ENCODE measurements at places on chromosomes 7 and 10.
A peak's percentile ranks its signal among the peaks of the same experiment; 100 is the strongest.

GRCh38 chr7:106050746-106051117 lies 61.4 kb downstream of the SYPL1 start:
- DNase-seq, result peak; percentile 52

DNA sequence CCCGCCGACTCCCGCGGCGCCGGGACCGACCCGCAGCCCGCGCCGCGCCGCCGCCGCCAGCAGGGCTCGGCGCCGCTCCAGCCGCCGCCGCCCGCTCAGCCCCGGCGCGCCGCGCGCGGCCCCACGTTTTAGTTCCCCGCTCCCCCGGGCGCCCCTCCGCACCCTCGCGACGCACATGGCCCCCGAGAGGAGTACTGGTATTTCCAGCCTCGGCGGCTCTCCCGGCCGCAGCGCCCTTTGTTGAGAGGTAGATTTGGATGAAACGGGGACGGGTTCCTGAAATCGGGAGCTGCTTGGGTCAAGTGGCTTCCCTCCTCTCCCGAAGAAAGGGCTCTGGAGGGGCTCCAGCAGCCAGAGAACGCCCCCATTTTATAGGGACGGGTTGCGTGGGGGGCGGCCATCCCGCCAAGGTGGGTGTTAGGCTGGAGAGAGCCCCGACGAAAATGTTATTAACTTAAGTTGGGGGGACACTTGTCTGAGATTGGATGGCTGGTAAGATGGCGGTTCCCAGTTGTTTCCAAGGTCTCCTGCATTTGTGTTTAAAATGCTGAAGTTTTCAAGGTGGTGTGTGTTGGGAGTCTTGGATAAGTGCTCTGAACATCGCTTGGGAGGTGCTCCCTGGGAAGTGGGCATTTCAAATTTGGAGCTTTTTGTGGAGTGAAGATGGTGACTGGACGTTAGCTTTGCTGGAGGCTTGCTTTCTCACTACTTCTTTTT lies 1.2 kb downstream of the BMI1 start:
- no peak for DNase-seq

- DNase-seq, result peak; percentile 91
These were observed 219.2 kb downstream of the C7orf25 start for GRCh38 chr7:42692621-42693020.

DNA sequence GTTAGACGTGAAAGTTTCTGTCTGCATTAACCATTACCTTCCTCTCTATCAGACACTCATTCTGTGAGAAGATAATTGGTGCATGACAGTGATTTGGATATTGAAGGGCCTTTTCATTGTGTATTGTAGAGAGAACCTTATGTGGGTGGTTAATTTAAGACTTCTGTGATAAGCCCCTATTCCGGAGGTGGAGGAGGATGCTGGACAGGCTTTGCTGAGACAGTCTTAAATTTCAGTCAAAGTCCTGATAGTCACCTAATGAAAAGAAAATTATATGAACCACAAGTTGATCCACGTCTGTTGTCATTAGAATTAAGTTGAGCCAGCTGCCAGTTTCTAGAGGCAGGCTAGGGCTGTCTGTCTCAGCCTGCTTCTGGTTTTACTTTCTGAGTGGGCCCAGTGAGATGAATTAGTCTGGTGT lies 62.9 kb downstream of the CELF2 start:
- no peak for DNase-seq

DNA sequence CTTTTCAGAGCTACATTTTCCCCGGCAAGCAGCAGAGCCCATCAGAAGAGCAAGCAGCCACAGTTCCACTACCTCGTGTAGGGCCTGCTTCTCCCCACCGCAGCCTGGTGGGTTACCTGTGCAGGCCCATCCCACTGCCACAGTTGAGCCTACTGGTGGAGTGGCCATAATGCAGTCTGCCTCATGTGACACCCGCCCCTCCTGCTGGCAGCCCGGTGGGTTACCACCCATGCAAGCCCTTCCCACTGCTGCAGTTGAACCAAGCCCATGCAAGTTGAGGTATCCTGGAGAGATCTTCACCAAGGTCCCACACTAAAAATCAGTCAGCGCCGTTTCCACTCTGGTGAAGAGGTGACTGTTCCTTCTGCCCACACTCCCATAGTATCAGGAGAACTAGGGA lies 32.1 kb upstream of the CNNM1 start:
- no peak for DNase-seq

GRCh38 chr10:69328380-69328735 lies 50.1 kb downstream of the HK1 start:
- no peak for DNase-seq

GRCh38 chr10:88538048-88538447 lies 45.1 kb downstream of the RNLS start:
- DNase-seq, result peak; percentile 95

DNA sequence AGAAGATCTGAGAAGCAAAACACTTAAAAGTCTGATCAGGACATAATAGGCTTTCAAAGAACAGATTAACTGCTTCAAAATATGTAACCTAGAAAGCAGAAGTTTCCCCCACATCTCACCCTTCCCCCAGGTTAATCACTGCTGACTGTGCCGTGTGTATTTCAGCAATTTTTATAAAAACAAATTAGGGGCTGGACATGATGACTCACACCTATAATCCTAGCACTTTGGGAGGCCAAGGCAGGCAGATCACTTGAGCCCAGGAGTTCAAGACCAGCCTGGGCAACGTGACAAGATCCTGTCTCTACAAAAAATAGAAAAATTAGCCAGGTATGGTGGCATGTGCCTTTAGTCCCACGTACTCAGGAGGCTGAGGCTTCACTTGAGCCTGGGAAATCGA lies 67.6 kb upstream of the GATA3 start:
- DNase-seq, result peak; percentile 43

DNA sequence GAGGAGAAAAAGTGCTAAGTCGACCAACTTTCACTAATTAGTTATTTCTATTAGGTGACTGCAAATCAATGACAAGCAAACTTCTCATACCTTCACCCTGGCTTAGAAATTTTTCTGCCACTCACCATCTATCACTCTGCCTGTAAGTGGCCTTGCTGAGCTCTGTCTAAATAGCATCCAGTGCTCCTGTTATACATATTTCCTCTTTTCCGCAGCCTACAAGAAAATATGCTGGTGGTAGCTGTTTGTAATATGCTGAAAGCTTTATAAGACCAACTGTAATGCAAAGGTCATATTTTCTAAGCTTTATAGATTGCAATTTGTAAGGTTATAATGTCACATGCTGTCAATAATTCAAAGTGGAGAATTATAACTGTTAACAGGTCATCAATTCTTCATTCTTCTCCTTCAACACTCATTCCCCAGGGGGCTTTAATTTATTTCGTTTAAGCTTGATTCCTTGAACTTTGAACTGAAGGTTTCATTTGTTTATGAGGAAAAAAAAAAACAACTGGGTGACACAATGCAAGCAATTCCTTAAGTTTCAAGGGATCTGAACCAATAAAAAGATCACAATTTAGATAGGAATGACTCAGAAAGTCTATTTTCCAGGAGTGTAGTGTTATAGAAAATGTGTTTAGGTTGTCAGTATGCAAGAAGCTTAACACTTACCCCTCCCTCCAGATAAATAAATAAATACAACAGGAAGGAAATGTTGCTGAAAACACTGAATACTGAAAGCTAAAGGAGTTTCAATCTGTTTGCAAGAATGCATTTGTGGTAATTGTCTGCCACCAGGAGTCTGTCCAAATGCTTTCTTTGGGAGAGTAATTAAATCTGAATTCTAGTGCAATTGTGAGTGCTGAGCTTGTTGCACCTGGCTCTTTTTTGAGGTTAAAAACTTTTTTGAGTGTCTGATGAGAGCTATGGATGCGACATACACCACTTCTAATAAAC lies 183.7 kb downstream of the SORCS1 start:
- DNase-seq, result no peak

- no peak for DNase-seq
These were observed 117.5 kb upstream of the AGK start for GRCh38 chr7:141433698-141434097.

DNA sequence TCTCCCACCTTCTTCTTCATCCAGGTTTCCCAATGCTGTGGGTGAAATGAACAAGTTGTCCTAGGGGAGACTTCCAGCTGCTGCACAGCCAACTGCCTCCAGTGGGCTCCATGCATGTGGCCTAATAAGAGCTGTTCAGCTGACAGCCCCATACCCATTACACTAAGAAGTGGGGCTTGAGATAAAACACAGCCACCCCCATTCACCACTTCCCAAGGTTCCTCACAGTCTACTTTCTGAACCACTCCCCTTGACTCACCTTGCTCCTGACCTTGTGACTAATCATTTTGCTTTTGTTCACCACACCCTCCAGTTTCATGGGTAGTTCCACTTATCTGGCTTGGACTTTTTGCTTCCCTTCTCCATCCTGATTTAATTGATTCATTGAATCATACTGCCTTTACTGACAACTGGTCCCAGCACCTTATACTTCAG lies 119.3 kb downstream of the CABCOCO1 start:
- DNase-seq, result no peak

- no peak for DNase-seq
These were observed 3.4 kb downstream of the BAG3 start for GRCh38 chr10:119654540-119654939.

DNA sequence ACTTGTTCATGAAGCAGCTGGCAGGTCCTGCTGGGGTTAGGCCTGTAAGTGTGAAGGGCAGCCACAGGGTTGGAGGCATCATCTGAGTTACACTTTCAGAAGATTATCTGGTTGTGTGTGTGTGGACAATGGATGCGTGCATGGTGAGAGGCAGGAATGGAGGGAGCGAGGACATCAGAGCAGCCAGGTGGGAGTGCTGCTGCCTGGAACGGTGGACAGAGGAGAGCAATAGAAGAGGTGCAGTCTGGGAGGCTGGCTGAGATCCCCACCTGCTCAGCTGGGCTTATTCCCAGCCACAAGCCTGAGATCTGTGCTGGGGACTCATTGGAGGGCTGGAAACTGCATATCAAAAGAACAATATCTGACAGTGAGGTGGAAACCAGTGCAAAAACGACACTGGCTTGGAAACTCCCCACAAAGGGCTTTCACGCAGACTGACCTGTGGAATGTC lies 17.9 kb downstream of the ZNF488 start:
- no peak for DNase-seq

DNA sequence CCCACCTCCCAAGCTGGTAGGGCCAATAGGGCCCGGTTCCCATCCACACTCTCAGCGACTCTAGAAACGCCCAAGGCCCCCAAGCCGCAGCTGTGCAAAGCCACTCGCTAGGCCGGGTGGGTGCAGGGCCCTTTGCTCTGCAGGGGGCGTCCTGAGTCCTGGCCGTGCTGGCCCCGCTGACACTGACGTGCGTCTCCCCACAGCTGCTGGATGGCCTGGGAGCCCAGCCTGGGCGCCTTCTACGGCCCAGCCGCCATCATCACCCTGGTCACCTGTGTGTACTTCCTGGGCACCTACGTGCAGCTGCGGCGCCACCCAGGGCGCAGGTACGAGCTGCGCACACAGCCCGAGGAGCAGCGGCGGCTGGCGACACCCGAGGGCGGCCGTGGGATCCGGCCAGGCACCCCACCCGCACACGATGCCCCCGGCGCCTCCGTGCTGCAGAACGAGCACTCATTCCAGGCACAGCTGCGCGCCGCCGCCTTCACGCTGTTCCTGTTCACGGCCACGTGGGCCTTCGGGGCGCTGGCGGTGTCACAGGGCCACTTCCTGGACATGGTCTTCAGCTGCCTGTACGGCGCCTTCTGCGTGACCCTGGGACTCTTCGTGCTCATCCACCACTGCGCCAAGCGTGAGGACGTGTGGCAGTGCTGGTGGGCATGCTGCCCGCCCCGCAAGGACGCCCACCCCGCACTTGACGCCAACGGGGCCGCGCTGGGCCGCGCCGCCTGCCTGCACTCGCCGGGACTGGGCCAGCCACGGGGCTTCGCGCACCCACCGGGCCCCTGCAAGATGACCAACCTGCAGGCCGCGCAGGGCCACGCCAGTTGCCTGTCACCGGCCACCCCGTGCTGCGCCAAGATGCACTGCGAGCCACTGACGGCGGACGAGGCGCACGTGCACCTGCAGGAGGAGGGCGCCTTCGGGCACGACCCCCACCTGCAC lies 31.6 kb upstream of the KNDC1 start:
- DNase-seq, result no peak

- no peak for DNase-seq
These were observed 23.0 kb downstream of the PHYH start for GRCh38 chr10:13276749-13277365.

DNA sequence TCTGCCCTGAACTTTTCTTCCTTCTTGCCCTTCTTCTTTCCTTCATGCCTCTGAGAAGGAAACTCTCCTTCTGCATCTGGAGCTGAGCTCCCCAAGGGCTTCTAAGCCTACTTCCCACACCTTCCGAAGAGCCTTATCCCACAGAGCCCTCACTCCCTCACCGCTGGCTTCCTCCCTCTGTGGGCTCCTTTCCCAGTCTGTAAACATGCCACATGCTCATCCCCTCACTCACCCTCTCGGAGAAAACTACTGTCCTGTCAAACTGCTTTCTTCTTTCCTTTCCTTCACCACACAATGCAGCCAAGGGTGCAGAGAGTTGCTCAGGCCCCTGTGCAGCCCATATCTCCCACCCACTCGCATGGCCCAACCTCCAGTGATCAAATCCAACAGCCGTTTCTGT lies 18.1 kb downstream of the ANKRD16 start:
- peak; percentile 32 for DNase-seq

DNA sequence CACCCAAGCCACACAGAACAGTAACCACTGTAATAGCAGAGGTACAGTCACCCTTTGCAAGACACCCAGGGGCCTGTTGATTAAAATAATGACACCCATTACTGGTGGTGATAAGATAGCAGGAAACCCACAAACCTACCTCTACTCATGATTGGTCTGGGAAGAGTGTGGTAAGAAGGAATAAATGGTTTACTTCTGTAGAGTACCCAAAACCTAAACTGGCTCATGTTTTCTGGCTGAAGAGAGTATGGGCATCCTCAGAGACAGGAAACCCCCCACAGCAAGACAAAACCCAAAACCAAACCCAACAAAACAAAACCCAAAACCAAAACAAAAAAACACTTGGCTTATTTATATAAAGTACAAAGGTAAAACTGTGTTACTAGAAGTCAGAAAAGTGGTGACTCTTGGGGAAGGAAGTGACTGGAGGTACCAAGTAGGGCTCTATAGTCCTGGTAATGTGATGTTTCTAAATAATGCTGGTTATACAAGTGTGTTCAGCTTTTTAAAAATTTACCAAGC lies 15.5 kb upstream of the DNAJB12 start:
- no peak for DNase-seq

DNA sequence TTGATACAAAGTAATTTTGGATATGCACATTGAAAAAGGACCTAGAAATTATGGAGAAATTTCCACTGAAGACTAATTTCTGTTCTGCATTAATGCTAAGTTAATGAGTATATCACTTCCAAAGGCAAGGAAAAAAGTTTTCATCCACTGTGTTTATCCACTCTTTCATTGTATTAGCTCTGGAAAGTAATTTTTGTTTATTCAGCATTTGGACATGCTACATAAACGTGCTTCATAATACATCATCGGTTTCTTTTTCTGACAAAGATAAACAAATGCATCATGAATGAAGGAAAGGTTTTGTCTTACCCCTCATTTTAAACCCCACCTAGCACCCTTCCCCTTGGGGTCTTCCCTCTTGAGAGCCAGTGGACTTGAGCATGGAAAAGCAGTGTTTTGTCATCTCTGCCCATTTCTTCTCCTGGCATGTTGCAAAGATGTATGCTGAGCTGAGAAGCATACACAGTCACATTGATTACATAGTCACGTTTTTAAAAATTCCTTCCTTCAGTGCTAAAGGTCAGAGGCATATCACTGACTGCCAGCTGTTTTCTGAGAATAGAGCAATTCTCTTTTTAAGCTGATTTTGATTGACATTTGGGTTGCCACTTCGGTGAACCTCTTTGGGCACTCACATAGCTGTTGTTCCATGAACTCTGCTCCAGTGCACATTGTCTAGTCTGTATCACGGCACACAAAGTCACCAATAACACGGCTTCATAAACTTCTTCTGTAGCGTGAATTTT lies 65.9 kb upstream of the C7orf33 start:
- DNase-seq, result no peak
